ENCODE measurements at places on chromosomes 12 and 14.

GRCh38 chr14:58587271-58587670, 50.5 kb upstream of the DACT1 start:
- no peak for DNase-seq

GRCh38 chr12:115203701-115204100, 519.7 kb upstream of the TBX3 start:
- no peak for DNase-seq

DNA sequence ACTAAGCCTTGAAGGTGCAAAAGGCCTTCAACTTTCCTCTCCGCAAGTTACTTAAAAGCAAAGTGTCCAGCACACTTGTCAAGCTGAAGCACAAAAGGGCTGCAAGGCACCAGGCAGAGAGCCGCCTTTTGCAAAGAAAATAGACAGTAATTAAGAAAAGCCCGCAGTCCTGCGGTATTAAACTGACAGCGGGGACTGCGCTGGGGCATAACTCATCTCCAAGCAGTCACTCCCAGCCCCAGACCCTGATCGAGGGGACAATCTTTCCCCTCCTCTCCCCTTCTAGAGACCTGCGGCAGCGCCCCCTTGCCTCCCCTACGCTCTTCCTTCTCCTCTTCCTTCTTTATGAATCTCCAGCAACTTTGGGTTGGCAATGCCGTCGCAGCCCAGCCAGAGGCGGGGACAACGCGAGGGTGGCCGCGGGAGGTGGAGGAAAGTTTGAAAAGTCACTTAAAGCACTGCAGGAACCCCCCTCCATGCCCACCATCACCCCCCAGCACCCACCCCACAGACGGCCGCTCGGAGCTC, 200.9 kb upstream of the CAND1 start:
- no peak for DNase-seq

- no peak for DNase-seq
These were observed 202.1 kb upstream of the PDZRN4 start for GRCh38 chr12:40986001-40986400.

- peak; percentile 39 for DNase-seq
These were observed 62.2 kb downstream of the RFX4 start for GRCh38 chr12:106645074-106645421.

DNA sequence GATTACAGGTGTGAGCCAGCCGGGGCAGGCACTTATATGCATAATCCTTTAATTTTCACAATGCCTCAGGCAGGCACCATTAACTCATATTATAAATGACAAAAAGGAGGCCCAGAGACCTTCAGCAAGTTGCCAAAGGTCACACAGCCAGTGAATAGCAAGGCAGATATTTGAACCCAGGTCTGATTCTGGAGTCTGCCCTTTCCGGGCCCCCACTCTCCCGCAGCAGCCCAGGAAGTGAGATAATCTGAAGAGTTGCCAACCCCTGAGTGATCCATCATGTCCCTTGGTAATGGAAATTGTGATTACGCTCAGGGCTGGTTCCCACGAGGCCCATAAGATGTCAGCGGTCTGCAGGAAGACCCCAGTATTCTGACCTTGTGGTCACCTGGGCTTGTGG, 95.3 kb upstream of the MED13L start:
- no peak for DNase-seq

GRCh38 chr12:65756956-65757511, 67.2 kb upstream of the HMGA2 start:
- DNase-seq, result no peak

- DNase-seq, result no peak
These were observed 6.5 kb downstream of the TMBIM4 start for GRCh38 chr12:66163289-66163688.

GRCh38 chr12:6391013-6391412, 7.1 kb downstream of the LTBR start:
- no peak for DNase-seq

GRCh38 chr12:108355069-108355468, 16.0 kb upstream of the CMKLR1 start:
- no peak for DNase-seq

GRCh38 chr12:79347866-79348265, 342.9 kb downstream of the PAWR start:
- DNase-seq, result no peak

- DNase-seq, result peak; percentile 21
These were observed 94.4 kb downstream of the CRACR2A start for GRCh38 chr12:3658327-3659163.

DNA sequence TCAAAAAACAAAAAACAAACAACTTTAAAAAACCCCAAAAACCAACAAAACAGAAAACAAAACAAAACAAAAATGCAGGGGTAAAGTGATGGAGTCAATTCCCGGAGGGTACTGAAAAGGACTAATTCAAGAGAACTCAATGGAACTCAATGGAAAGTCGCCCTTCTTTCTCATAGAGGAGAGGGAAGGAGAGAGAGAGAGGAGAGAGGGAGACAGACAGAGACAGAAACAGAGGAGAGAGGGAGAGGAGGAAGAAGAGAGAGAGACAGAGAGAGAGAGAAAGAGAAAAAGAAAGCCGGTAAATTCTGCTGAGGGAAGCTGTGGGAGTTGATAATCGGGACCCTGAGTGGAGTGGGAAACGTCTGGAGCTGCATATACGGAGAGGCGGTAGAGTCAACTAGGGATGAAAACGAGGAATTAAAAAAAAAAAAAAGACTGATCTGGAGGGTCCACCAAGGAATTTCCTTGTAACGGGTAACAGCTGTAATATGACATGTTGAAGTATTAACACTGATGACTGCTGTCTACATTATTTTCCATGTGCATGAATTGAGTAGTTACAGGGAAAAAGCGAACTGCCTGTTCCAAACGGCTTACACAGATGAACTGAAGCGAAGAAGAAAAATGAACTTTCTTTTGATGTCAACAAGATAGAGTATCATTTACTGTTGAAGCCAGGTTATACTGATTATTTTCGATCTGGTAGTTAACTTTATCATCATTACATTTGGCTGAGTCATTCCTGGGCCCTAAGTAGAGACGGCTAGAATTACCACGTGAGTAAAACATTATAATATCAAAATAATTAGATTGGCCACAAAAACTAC, 934 bp upstream of the ZC2HC1C start:
- DNase-seq, result no peak

DNA sequence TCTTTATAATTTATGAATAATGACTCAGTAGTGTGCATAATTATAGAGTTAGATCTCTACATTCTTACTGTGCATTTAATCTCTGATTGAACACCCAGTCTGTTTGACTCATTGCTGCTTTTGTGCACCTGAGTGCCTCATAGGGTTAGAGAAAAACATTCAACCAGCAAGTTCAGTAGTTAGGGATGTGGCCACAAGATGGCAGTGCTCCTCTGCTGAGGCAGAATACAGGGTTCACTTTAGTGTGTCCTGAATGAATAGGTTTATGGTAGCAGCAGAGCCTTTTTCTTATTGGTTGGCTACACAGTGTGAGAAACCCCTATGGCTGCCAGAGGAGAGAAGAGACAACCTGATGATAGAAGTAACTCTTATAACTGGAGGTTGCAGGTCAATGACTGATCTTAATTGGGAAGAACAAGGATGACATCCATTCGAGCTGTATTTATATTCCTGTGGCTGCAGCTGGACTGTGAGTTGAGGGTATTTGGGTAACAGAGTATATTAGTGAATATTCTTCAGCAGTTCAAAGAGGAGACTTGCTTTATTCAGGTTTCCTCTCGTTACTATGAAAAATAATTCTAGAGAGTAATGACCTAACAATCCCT, 194.9 kb upstream of the OR4E1 start:
- peak; percentile 19 for DNase-seq

DNA sequence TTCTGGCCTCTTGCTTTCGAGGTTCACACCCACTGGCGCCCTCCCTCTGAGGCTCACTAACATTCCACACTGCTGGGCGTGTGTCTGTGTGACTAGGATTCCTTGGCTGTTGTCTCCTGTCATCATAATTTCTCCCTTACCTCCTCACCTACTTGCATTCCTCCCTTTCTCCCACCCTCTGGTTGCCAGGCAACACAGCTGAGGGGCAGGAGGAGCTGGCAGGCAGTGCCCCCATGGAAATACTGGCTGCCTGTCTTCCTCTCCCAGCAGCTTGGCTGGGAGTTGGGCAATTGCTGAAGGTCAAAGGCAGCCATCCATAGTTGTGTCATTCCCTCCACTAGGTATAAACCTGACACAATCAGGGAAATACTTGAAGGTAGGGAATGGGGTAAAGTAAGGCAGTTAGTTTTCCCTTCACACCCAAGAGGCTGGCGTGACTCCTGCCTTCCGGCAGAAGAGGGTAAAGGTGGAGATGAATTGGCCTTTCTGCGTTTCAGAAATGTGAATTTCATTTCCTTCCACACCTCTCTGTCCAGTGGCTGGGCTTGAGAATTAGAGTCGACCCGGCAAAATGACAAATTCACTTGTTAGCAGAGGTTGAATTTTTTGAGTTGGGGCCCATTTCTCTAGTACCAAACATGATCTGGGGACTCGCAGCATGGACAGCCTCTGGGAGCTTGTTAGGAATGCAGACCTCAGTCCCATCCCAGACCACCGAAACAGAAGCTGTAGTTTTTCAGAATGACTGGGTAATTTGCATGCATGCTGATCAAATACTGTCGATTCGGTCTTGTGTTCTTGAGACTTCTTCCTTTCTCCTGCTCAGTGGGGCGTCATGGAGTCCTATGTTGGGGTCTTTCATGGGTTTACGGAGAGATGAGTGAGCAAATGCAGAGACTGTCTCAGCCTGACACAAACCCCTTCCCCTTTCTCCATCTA, 24.3 kb upstream of the EMP1 start:
- DNase-seq, result no peak

DNA sequence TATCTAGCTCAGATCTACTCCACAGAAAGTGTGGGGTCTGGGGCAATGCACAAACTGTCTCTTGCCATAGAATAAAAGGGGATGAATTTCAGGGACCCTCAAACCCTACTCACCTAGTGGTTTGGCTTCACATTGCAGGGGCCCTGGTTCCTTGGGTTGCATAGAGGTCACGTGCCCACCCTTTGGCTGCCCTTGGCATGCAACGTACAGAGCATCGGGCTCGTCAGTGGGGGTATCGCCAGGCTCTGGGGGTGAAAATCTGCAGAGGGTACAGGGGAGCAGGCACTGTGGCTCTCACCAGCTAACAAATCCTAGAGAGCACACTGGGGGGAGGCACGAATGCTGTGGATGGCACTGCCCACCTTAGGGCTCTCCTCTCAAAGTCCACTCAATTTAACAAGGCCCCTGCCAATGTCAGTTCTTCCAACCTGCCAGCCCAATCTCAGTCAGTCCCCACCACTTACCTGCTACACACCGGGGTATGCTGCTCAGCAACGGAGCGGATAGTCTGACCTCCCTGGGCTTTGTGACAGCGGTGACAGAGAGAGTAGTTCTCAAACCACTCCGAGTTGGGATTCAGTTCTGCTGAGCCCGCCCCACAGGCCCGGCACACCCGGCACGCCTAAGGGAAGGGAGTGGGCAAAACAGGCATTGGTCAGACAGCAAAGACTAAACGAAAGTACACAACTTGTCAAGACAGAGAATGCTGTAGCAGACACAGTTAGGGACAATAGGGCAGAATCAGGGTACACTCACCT, 8.0 kb downstream of the KMT2D start:
- no peak for DNase-seq

DNA sequence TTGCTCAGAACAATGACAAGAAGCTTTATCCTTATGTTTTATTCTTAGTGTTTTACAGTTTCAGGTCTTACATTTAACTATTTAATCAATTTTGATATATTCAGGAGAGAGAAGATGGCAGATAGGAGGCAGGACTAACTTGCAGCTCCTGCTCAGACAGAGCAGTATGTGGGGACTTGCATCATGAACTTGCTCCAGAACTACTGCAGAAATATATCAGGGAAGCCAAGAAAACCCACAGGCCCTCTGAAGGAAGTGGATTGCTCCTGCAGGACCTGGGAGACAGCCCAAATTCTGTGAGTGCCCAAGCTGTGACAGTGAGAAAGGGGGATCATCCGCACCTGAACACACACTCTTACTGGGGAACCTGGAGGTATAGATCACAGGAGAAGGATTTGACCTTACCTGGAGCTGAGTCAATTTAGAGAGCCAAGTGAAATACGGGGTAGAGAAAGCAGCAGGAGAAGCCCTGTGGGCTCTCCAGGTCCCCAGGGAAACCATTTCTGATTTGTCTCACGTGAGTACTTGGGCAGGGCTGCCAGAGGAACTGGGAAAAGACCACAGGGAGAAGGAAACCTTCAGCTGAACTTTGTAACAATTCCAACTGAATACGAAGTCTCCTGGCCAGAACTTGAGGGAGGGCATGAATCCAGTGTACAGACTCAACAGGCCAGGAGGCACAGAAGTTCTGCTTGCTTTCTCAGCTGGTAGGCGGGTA, 28.9 kb upstream of the TSPAN8 start:
- no peak for DNase-seq

GRCh38 chr12:28711421-28711820, 437.7 kb upstream of the FAR2 start:
- DNase-seq, result no peak

DNA sequence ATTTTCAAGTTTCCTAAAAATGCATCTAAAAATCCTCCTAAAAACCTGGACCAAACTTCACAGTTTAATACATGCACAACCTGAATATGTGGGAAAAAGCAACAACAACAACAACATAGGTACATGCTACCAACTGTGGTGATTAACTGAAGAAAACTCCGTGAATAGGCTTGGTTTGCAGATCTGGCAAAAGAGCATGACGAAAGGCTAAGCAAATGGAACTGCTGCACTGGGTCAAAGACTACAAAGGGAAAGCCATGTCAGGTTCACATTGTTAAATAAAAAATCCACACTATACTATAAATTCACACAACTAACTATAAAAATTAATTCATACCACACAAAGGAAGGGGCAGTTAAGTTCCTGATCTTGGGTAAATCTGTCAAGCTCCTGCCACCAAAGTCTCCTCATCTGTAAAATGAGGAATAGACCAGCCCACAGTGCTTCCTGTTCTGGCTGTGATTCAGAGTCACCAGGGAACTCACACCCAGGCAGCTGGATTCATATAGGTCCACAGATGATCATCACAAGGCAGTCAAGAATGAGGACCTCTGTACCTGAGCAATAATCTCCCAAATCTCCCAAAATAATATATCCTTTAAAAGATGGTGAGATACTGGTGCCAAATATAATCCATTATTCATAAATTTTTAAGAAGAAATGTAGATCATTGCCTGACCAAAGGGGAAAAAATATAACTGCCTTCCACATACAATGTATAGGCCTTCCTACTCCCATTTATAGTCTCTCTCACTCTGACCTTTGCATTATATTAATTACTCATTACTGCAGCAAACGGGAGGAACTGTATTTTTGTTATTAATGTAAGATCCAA, 7.0 kb downstream of the CORO1C start:
- no peak for DNase-seq

DNA sequence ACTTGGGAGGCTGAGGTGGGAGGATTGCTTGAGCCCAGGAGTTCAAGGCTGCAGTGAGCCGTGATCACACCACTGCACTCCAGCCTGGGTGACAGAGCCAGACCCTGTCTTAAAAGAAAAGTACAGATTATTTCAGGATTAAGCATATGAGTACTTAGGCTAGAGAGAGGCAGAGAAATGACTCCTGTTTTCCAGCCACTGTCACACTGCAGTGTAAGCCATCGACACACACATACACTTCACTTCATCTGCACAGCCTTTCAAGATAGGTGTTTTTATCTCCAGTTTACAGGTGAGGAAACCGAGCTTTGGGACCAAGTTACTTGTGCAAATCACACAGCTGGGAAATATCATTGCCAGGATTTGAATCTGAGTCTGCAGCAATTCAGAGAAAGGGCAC, 77.2 kb downstream of the ETV6 start:
- no peak for DNase-seq

Measured in HuH-7.5 (cell line).